T1000 (cell line): ENCODE measurements at places on chromosomes 11 and 22.

GRCh38 chr11:17730608-17731462 is 3.7 kb upstream of the KCNC1 start:
- DNase-seq, result peak; percentile 38

GRCh38 chr11:69213316-69213715 is 57.6 kb downstream of the SMIM38 start:
- DNase-seq, result no peak

GRCh38 chr11:109521571-109522086 is 99.6 kb downstream of the C11orf87 start:
- DNase-seq, result no peak

DNA sequence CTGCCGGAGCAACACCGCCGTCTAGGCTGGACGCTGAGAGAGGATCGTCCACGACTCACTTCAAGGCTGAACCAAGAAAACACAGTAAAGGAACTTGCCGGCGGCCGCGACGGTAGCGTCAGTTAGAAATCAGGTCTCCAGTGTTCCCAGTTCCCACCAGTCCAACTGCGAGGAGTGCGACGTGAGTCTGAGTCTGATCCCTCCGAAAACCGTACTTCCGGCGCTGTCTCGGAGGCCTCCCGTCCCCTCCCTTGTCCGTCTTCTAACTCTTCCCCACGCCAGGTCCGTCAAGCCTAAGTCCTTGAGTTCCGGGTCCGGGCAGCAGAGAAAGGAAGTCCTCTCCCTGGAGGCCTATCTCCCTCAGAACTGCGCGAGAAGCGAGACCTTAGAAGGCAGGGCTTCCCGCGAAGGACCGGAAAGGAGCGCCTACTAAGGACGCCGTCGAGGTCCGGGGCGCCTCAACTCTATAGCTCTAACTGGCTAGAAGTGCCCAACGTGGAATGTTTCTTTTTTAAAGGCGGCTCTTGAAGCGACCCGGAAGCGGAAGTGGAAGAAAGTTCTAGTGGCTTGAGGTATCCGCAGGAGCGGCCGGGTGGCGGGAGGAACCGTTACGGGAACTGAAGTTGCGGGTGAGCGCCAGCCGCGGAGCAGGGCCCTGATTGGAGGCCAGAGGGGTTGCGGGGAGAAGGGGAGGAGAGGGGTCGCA is at the start of the genes BANF1 and EIF1AD:
TSS of gene BANF1 (plus strand) at position 562 of the 706 bp plus-strand sequence. CDS start 748 bp downstream, outside the sequence.
TSS of gene EIF1AD (minus strand) at position 216 of the 706 bp plus-strand sequence. CDS start 1,768 bp downstream, outside the sequence.
- DNase-seq, result peak; percentile 96

GRCh38 chr11:132177106-132177505 is 806.7 kb downstream of the NTM start:
- peak; percentile 12 for DNase-seq

DNA sequence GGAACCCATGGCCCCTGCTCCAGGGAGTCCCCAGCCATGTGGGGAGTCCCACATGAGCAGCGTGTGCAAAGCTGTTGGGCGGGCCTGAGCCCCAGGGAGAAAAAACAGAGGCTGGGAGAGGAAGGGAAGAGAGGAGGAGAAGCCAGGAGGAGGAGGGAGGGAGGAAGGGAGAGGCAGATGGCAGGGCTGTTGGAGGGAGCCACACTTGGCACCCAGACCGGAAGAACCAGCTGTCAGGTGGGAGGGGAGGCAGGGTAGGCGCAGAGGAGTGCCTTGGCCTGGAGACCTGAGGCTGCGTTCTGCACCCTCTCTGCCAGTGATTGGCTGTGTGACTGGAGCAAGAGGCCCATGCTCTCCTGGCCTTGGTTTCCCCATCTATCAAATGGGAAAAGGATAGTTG is 6.7 kb downstream of the SYNGR1 start:
- no peak for DNase-seq

DNA sequence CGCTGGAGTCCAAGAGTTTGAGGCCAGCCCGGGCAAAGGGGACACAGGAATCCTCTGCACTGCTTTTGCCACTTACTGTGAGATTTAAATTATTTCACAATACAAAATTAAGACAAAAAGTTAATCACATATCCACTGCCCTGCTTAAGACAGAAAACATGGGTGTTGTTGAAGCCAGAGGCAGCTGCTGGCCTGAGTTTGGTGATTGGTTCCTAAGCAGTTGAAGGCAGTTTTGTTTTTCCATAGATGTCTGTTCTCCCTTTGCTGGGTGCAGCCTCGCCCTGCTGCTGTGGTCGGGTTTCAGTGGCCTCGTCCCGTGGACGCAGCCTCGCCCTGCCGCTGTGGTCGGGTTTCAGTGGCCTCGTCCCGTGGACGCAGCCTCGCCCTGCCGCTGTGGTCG is 70.2 kb upstream of the PPP6R3 start:
- no peak for DNase-seq
